ENCODE measurements at places on chromosomes 7 and 10. TPM values are rescaled to one million over a fixed set of nuclear protein-coding genes. Genes with fewer than 3 reads are reported as not detected.
A peak's percentile ranks its signal among the peaks of the same experiment; 100 is the strongest.

Gene CYP26A1
- total RNA-seq, result not detected

Gene SAMD9
- total RNA-seq, result 12.8 TPM

Gene FAM25A
- total RNA-seq, result not detected

Gene DOCK1
- 44.9 TPM for total RNA-seq

Gene PODXL
- 32.5 TPM for total RNA-seq

GRCh38 chr10:30639946-30640786 lies 10.6 kb upstream of the LYZL2 start:
- DNase-seq, result no peak

DNA sequence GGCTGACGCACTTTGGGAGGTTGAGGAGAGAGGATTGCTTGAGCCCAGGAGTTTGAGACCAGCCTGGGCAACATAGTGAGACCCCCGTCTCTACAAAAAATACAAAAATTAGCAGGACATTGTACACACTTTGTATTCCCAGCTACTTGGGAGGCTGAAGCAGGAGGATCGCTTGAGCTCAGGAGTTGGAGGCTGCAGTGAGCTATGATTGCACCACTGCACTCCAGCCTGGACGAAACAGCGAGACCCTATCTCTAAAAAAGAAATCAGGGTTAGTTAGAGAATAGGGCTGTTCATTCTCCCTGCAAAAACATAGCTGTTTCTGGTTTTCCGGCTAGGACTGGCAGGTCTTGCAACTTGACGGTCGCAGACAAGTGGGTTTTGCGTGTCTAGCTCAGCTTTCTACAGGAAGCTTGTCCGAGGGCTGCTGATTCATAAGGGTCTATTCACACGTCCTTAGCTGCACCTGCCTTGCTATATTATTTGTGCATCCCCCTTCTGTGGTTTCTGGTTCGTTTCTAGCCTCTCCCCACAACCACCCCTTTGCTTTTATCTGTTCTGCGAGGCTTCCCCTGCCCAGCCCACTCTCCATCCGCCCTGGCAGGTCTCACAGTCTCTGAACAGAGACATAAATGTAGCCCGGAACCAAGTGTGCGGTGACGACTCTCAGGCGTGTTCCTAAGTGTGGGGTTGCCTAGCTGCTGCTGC lies 10.7 kb downstream of the AMZ1 start:
- DNase-seq, result no peak

DNA sequence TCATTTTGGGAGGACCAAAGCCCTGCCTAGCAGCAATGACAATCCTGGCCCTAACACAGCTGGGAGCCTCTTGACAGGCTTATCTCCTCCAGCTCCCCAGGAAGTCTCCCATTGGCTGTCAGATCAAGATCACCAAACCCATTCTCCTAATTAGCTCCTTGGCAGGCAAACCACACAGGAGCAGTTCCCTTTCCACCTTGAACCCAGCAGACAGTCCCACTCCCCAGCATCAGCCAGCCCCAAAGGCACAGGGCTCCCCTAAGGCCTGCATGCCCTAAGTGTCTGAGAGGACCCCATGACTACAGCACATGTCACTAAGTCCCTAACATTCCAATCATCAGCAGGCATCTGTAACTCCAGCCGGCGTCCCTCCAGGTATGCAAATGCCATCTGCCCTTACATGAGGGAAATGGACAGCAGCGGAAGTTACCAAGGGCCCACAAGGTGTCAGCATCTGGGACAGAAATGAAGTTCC lies 348.5 kb downstream of the KCNMA1 start:
- no peak for DNase-seq

GRCh38 chr10:70477661-70478162 lies 855 bp upstream of the PALD1 start:
- DNase-seq, result no peak

DNA sequence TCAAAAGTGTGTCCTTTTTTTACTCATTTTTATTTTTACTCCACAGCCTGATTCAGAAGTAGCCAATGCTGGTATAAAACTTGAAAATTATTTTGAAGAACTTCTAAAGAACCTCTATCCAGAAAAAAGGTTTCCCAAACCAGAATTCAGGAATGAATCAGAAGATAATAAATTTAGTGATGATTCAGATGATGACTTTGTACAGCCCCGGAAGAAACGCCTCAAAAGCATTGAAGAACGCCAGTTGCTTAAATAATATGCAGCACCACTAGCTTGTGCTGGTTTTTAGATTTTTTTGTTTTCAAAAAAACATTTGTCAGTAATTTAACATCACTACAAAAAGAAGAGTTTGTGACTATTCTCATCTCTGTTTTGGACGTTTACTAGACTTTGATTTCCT lies 116.5 kb downstream of the SVOPL start:
- DNase-seq, result no peak

DNA sequence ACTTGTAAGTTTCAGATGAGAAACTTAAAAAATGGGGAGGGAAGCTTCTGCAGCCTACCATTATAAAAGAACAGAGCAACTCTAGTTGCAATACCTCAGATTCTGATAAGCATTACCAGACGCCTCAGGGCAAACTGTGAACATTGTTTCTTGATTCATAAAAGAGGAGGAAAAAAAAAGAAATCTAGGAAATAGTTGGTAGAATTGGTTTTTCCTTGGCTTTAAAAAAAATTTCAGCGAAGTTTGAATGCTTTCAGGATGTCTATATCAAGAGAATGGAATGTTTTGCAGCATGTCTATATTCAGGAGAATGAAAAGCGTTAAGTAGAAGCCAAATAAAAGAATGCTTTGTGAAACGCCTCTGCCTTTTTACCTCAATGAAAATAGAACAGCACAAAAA lies 17.5 kb upstream of the ANLN start:
- DNase-seq, result no peak

GRCh38 chr7:41997151-41997550 lies 239.9 kb downstream of the GLI3 start:
- DNase-seq, result no peak

DNA sequence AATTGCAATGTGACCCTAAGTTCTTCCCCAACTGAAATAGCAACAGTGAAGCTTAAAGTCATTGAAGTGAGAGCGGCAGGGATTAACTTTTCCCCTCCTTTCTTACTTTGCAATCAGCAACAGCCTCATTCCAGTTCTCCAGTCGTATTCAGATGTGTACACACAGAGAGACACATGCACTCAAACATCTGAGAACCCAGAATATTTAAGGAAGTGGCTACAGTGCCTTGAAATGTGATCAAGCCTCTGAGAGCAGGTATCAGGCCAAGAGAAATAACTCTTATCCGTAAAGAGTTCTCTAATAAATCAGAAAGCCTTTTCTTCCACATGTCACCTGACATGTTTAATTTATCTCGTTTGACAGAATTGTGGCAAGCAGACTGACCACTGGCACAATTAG lies 388.9 kb upstream of the NPVF start:
- DNase-seq, result no peak

DNA sequence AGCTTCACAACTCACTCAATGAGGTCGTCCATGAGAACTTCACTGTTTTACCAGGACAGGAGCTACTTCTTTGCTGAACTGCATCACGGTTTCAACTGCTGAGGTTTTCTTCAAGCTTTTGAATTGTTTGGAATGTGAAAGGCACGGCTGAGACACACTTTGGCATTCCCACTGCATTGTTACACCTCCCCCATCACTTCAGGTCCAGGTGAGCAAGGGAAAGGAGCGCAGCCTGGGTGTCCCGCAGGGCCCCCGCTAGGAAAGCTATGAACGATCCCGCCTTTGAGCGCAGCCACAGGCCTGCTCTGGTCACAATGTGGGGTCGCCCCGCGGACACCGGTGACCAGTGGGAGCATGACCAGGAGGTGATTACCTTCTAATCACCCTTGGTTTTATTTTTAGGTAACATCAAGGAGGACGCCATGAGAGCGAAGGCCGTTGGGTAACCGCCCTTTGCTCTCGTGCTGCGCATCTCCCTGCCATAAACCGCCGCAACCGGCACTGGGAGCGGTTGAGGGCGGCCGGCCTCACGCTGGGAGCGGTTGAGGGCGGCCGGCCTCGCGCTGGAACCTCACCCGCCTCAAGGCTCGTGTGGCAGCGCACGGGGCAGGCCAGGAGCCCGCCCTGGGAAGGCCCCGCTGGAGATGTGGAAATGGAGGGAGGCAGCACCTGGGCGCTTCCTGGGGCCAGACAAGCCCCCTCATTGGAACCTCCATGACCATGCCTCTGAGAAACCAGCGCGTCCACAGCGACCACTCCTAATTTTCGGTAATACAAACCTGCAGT lies 50.9 kb upstream of the SGMS1 start:
- DNase-seq, result no peak

GRCh38 chr10:132572545-132572937 lies 35.0 kb downstream of the INPP5A start:
- DNase-seq, result no peak

DNA sequence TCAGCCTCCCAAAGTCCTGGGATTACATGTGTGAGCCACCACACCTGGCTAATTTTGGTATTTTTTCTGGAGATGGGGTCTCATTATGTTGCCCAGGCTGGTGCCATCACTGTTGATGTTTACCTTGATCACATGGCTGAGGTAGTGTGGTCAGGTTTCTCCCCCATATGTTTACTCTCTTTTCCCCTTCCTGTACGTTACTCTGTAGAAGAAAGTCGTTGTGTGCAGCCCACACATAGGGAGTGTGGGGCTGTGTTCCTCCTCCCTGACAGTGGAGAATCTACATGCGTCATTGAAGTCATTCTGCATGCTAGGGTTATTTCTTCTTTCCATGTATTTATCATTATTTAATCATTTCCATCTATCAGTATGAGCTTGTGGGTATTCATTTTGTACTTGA lies 16.3 kb upstream of the ORAI2 start:
- DNase-seq, result no peak

- DNase-seq, result no peak
These were observed 75.4 kb downstream of the HDAC9 start for GRCh38 chr7:18570890-18571478.

DNA sequence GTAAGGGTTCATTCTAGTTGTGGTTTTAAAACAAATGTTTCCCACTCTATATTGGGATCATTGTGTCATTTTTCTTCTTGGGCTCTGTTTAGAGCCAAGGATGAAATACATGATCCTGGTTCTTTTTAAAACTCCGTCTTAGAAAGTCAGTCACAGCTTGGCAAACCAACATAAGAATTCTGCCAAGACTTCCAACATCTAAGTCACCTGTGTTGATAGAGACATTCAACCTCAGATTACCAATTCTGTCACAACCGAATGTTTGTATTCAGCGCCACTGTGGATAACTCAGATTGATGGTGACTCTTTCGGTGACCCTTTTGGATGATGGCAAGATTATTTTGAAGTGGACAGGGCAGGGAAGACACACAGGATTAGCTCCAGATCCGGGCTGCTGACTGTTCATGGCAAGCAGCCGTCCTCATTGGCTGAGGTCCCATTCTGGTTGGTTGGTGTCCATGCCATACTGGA lies 255.4 kb downstream of the ARHGAP21 start:
- DNase-seq, result peak; percentile 25

- no peak for DNase-seq
These were observed 42.0 kb downstream of the IPMK start for GRCh38 chr10:58225654-58226053.

DNA sequence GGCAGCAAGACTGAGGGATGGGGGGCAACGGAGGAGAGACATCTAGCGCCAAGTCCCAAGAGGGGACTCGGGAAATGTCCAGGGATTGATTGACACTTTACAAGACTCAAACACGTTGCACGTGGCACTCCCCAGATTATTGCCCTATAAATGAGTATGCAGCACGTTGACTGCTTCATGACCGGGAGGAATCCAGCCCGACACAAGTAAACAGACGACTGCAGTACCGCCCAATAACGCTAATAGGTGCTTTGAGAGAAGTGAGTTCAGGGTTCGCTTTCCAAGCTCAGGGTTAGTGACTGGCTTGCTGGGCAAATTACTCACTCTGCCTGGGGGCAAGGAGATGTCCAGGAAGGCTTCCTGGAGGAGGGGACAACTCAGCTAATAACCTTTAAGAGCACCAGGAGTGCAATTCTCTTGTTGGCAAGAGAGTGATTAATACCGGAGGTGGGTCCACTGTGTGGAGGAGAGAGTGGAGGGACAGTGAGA lies 73.3 kb upstream of the MYL10 start:
- no peak for DNase-seq

GRCh38 chr7:82163586-82163985 lies 280.0 kb downstream of the CACNA2D1 start:
- DNase-seq, result no peak

DNA sequence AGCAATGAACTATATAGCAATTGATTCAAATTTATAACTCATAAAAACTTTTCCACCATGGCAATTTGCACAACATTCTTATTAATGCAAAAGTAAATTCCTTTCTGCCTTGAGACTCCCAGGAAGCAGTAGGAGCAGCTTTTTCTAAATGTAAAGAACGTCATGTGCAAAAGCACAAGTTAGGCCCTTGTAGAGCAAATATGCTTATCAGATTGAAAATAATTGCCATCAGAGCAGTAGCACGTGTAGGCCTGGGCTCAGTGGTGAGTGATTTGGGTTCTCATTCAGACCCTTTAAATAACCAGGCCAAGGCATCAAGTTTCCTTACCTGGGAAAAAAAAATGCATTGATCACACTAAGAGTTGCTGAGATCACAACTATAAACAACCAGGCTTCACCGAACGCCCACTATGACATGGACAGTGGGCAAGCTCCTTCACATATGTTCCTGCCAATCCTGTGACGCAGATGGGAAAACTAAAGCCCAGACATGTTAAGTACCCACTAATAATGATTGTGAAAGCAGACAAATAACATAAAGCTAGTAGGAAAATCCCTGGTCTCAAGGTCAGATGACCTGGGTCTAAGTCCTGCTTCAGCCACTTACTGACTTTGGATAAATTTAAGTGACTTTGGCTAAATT lies 22.1 kb upstream of the SAR1A start:
- no peak for DNase-seq

DNA sequence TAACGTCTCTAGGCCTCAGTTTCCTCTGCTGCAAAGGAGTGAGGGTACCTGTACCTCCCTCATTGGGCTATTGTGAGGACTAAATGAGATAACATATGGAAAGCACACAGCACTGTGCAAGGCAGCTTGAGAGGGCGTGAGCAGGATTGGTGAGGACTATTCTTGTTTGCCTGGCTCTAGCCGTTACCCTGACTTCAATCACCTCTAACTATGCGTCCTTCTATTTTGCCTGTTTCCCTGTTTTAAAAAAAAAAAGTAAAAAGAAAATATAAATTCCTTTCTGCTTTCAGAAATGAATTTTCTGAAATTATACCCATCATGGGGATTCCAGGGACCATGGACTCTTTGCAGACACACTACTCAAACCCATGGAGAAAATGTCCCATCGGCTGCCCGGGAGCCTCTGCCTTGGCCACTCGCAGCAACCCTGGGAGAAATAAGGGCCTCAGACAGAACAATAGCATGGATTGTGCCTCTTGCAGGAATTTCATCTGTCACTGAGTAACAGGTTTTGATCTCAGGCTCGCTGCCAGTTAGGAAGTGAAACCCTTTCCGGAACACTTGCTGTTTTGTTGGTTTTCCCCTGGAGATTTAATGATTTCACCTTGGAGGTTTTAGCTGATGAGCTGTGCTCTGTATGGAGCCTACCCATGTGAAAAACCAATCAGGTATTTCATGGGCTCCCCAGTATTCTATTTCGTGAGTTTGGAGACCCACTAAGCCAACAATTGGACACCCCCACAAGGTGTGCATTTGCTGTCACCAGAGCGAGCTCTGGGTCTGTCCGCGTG lies 55.6 kb downstream of the STEAP1B start:
- peak; percentile 85 for DNase-seq

GRCh38 chr10:21527598-21528235 lies 2.2 kb upstream of the SKIDA1 start:
- DNase-seq, result no peak
